ENCODE measurements at places on chromosomes 6 and 20.

GRCh38 chr20:41476013-41476441 is 109.4 kb upstream of the EMILIN3 start:
- no peak for DNase-seq

GRCh38 chr6:1001655-1002349 is 308.9 kb upstream of the EXOC2 start:
- DNase-seq = no peak

DNA sequence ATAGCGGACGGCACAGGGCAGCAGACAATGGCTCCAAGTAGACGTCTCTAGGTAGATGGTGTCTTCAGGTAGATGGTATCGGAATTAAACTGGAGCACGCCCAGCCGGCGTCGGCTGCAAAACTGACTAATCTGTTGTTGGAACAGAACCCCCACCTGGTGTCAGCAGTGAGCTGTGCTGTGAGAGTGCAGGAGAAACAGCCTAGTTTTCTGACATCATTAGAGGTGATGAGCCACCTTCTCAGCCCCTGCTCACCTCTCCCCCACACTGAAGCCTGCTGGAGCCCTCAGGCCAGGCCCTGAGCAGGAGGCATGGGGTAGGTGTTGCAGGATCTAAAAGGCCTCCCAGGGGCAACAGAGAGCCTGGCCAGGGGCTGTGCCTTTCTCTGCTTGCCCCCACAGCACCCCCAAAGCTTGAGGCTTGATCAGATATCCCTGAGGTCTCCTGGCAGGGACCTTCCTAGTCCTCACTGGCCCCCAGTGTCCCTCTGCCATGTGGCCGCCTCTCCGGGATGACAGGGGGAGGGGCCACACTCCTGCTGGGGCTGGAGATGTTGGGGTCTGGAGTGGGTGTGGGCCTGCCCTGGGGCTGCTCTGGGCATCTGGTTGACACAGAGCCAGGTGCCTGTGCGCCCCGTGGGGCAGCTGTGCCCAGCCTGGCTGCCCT is 6.9 kb upstream of the HELZ2 start:
- DNase-seq = peak; percentile 56

DNA sequence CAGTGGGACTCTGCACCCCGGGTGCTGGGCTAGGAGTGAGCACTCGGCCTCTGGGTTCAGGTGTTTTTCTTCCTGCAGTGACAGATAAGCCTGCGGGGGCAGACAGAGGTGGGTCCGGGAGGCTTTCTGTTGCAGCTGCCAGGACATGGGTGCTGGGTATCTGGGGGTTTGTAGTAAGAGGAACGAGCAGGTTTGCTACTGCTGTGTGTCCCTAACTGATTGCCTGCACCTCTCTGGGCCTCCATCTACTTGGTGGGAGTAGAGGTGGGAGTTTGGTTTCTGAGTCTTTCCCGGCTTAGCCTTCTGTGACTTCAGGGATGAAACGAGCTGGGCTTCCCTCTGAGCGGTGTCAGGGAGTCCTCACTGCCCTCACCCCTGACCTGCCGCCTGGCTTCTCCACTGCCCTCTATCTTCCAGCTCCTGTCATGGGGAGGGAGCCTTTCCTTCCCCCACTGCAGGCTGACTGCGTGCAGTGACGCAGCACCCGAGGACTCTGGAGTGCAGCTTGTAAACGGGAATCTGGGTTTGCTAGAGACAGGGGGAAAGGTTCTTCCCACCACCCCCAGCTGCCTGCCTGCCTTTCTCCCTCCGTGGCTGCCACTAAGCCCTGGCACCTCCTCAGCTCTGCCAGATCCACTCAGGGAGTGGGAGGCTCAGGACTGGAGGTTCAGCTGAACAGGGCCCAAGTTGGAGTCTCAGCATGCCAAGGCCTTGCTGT is 6.7 kb downstream of the DLGAP4 start:
- no peak for DNase-seq

GRCh38 chr20:62411479-62412193 is 4.6 kb upstream of the CABLES2 start:
- DNase-seq = no peak

DNA sequence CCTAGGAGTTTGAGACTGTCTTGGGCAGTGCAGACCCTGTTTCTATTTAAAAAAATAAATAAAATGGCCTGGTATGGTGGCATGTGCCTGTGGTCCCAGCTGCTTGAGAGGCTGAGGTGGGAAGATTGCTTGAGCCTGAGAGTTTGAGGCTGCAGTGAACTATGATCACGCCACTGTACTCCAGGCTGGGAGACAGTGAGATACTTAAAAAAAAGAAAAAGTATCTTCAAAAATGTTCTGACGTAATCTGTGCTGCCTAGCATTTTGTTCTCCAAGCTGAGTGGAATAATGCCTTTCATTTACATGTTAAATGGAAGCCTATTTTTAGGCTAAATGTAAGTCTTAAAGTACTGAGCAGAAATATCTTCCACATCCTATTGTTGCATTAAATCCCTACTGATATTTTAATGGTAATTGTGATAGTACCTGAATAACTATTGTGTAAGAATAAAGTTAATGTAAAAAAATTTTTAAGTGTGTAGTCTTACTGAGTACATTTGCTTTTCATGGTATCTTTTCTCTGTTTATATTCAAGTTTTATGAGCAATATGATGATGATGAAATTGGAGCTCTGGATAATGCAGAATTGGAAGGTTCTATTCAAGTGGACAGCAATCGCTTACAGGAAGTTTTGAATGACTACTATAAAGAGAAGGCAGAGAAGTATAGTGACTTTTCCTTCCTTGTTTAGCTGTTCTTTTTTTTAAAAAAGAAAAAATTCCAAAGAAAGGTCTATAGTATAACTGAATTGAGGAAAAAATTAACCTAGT is 4.2 kb upstream of the ZC2HC1B start:
- no peak for DNase-seq

- DNase-seq = no peak
Measured at GRCh38 chr6:138493413-138493812, 5.9 kb downstream of the NHSL1 start.

DNA sequence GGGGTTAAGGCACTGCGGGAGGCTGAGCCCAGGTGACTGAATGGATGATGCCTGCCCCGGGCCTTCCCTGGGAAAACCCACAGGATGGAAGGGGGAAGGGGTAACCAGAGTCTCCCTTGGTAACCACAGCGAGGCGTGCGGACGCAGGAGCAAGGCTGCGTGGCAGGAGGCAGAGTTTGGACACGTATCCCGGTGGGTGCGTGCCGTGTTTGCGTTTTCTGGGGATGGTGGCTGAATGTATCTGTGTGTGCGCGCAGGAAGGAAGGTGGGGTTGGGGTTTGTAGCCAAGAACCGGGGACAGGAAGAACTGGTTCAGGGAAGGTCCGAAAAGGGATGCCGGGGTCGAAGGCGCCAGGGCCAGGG is 1.8 kb downstream of the MDGA1 start:
- no peak for DNase-seq

GRCh38 chr6:170258407-170258806 is 32.5 kb downstream of the DLL1 start:
- DNase-seq = no peak
